ENCODE measurements at places on chromosomes 5 and 9.

GRCh38 chr5:109656829-109657228 lies 32.9 kb upstream of the MAN2A1 start:
- DNase-seq, result no peak

- DNase-seq, result no peak
Observed at GRCh38 chr9:34334337-34334824, 5.0 kb downstream of the NUDT2 start.

DNA sequence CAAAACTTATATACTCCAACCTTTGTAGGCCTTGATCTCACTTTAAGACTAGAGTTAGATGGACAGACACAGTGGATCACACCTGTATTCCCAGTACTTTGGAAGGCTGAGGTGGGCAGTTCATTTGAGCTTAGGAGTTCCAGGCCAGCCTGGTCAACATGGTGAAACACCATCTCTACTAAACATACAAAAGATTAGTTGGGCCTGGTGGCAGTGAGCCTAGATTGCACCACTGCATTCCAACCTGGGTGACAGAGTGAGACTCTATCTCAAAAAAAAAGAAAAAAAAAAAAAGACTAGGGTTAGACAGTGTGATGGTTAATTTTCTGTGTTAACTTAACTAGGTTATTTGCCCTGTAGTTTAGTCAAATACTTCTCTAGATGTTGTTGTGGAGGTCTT lies 74.1 kb downstream of the CFAP95 start:
- DNase-seq, result no peak

DNA sequence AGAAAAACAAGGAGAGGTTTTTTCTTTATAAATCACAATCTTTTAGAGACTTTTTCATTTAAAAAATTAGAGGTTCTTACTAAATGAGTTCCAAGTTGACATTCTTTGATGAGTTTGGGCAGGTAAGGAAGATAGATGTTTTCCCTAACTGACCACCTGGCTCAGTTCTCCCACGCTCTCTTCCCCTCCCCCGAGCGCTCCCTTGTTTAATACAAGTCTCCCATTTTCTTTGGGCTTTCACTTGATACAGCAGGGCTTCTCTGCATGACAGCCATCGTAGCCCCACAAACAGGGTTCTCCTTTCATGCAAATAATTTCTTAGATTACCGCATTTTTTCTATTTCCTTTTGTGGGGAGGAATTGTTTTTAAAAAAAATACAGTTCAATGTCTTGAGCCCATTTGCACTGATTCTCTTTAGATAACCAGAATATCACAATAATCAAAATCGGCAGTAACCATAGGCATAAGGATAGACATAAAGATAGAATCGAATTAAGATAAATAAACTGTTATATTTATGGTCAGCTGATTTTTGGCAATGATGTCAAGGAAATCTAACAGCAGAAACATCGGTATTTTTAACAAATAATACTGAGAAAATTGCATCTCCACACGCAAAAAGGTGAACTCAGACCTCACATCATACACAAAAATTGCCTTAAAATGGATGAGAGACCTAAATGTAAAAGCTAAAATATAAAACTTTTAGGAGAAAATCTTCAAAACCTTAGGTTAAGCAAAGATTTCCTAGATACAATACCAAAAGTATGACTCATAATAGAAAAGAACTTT lies 325.4 kb downstream of the PIK3R1 start:
- no peak for DNase-seq

- DNase-seq, result no peak
Observed at GRCh38 chr5:117461403-117461802, 886.8 kb upstream of the SEMA6A start.

DNA sequence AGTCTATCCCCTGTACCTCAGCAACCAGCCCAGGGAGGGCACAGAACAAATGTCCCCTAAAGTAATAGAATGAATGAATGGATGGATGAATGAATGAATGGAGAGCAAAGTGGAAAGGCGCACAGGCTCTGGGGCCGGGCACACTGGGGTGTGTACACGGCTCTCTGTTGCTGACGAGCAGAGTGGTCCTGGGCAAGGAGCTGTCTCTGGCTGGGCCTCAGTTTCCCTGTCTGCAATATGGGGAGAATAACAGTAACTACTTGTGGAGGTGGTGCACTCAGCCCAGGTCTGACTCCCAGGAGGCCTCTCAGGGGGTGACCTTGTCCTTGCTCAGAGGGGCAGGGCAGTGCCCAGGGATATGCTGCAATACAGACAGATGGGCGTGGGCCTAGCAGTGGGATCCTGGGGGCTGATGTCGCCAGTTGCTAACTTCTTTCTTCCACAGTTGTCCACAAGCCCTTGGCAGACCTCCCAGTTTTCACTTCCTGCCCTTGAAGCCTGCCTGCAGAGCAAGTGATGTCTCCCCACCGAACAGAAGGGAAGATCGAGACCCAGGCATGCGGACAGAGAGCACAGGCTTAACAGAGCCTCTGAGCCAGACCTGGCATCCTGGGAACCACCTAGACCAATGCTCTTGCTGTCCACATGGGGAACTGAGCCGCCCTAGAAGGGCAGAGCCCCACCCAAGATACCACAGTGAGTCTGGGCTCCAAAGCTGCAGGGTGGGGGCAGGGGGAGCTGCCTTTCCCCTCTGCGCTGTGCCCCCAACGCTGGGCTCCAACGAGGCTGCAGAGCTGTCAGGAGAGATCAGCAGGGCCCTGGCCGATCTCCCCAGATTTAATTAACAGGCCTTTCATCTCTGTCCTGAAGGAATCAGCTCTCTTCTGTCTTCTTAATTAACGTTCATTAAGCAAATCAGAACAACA lies 13.6 kb upstream of the LAMC3 start:
- DNase-seq, result no peak

DNA sequence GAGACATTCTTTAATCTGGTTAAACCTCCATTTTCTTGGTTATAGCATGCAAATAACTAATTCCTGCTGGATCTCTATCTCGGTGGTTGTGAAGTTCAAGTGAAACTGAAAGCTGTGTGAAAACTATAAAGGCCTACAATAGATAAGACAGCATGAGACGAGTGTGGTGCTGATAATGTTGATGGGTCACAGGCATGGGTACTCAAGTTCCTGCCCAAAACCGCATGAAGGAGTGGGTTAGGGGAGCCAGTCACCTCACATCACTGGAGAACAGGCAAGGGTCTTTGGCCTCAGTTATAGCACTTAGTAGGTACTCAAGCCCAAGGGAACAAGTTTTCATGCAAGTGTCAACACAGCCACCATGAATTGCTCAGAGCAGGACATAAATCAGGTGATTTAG lies 16.7 kb downstream of the HMHB1 start:
- no peak for DNase-seq

- DNase-seq, result no peak
Observed at GRCh38 chr9:113215132-113215531, 5.9 kb downstream of the FKBP15 start.

DNA sequence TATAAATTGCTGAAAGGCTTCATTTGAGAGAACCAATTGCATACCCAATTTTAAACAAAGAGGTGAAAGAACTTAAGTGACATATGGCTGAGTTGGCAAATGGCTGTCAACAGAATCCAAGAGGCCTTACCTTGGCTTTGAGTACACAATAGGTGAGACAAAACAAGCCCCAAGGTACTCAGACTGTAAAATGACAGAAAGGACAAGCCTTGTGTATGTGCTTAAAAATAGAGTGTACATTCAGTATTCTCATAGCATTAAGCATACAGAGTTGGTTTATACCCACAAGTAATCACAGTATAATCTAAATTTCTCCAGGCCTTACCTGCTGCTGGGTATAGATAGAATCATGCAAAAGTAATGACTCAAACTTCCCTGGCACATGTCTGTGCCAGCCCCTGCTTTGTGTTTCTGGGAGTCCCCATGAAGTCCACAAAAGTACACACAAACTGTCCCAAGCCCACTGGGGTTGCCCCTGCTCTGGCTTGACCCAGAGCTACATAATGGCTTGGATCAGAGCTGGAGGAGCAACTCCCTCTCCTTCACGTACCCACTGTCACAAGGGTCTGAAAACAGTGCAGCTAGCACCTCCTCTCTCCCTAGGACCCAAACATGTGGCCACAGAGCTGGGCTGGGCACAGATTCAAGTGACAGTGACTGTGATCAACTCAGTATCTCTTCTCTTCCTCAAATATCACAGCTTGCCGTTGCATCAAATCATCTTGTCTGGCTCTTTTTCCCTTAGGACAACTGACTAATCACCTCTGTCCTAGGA lies 250.8 kb downstream of the ENC1 start:
- DNase-seq, result no peak

DNA sequence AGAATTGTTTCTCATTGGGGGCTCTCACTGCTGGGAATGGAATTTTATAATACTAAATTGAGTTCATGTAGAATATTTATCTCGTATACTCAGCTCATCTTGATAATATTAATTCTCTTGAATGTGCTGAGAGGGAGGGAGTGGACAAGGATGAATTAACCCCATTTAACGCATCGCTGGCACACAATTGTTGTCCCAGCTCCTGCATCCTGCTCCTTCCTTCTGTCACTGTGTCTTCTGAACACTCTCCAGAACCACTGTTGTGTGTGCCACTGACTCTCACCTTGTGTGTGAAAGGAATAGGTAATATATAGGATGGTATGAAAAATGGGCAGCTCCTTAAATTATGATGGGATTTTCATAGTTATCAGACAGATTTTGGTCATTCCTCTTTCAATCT lies 267.3 kb downstream of the MTRR start:
- no peak for DNase-seq

DNA sequence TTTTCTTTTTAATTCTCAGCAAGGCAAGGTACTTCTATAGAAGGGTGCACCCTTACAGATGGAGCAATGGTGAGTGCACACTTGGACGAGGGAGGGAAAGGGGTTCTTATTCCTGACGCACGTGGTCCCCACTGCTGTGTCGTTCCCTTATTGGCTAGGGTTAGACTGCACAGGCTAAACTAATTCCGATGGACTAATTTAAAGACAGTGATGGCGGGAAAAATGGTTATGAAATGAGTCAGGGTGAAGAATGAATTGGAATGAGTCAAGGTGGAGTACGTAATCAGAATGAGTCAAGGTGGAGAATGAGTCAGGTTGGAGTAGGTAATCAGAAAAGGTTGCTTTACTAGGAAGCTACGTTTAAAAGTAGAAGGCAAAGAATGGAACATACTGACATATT lies 2.1 kb upstream of the HMGCS1 start:
- DNase-seq, result no peak

GRCh38 chr9:16180546-16180945 lies 627.7 kb downstream of the CCDC171 start:
- no peak for DNase-seq

DNA sequence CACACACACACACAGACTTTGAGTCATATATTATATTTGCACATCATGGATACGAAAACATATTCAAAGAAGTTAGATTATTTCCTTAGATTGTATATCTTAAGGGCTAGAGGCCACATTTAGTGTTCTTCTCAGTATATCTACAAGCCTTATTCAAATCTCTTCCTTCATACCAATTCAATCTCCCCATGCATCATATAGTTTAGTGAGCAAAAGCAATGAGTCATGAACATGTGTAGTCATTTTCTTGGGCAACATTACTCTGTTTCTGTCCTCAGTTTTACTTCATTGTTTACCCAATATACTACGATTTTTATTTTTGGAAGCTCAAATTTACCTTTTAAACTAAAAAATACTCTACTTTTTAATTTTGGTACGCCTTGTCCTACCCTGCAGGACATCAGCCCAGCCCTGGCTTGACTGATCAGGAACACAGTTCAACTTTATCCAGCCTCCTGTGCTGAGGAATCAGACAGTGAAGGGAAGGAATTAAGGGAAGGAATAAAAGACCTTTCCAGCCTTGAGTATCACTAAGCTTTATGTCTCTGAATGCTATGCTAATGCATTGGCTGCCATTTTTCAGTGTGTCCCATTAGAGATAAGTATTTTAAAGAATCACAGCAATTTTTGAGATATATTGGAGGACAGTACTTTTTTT lies 101.7 kb upstream of the FST start:
- DNase-seq, result no peak

DNA sequence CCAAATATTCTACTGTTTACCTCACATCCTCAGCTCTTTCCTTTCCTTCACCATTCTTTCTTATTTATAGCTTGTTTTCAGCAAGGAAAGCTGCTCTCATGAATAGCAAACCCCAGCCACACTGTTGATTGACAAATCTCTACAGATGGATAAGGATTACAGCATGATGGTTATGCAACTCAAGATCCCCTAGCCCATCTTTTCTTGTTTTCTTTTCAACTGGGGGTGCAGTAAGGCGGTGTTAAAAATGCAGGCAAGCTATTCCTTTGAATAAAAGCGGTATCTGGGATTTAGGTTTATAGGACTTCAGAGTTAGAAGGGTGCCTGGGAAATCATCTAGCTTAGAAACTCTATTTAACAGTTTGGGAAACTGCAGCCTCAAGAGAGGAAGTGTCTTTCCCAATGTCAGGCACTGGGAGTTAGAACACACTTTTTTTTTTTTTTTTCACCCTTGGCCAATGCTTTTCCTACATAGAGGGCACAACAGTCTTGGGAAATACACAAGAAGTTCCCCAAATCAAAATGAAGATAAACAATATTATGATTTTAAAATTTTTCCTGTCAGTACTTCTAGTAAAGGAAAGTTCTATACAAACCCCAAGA lies 2.6 kb downstream of the SPARC start:
- DNase-seq, result no peak

- no peak for DNase-seq
Observed at GRCh38 chr5:172373680-172374079, 80.6 kb downstream of the SH3PXD2B start.

- DNase-seq, result peak; percentile 27
Observed at GRCh38 chr5:149434162-149435014, 55.3 kb upstream of the IL17B start.

DNA sequence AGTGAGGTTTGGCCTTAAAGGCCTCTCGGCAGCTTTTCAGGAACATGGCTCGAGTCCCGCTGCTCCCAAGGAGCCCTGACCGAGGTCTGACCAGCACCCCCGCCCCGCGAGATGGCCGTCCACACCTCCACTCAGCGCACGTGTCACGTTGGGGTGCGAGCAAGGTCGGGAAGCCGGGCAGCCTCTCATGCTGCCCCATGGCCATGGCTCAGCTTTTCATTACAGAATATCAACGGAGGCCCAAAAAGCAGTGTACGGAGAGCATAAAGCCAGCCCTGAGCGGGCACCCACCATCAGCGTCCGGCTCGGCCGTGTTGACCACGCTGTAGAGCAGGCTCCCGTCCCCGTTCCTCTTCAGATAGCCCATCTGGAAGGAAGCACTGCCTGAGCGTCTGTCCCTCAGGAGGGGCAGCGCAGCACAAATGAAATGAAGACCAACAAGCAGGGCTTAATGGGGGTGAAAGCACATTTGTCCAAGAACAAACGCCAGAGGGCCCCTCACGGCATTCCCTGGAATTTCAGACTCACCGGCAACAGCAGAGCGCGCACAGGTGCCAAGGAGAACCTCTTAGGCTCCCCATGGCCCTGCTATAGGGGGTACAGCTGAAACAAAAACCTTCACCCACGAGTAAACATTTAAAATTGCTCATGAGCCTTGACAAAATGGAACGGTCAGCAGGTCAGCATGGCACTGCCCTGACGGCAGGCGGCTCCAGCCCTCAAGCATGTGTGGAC lies 11.6 kb downstream of the BRD9 start:
- DNase-seq, result no peak

GRCh38 chr9:14573319-14573718 lies 119.9 kb downstream of the ZDHHC21 start:
- DNase-seq, result no peak

Measured in stimulated activated CD8-positive, alpha-beta memory T cell treated with anti-CD3 and anti-CD28 coated beads, Interleukin-7, amount 100 ng/mL, for 1 hour (primary cell).